ENCODE measurements at places on chromosomes 5 and 9. TPM values are rescaled to one million over a fixed set of nuclear protein-coding genes. Genes with fewer than 3 reads are reported as not detected.

DNA sequence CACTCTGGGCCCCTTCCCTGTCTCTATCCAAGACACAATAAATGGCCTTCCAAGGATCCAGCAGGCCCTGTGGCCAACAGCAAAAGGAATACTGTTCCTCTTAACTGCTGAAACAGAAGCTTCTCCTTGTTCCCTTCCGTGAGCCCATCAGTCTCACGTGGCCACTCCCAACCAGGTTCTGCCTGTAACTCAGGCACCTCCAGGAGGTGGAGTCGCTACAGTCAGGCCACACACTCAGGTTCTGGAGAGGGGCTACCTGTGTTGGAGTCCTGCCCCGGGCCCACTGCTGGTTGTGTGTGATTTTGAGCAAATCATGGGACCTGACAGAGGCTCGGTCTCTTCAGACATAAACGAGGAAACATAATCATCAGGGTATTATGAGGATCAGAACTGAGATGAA lies 10.3 kb downstream of the FAT2 start:
- DNase-seq, result no peak

DNA sequence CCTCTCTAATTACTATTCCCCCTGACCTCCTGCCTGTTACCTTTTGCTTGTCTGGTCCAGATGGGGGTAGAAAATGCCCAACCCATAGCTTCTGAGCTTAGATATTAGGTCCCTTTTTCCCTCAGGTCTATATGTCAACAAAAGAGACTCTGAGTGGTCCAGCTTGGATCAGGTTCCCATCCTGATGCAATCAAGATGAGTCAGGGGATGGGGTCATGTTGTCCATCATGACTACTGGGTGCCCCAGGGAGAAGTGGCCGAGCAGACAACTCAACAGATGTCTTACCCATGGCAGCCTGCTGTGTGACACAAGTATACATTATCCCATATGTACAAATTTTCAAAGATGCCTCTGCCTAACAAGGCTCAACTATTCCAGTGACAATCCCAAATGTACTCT lies 9.1 kb upstream of the ANKH start:
- no peak for DNase-seq

DNA sequence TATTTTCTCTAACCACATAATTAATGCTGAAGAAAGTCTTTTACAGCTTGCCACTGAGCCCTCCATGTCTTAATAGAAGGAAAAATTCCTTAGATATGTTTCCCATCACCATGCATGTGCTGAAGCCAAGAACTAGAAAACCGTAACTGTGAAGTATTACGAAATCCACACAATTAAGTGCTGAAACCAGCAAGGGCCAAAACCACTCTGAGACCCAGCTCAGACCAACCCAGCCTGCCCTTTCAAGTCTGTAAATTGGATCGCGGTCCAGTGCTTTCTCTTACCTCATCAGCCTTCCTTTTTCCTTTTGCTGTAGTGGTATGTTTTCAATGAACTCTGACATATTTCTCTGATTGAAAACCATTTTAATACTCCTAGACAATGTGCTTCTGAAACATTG lies 26.3 kb downstream of the SEMA5A start:
- no peak for DNase-seq

Gene PRRX2
- total RNA-seq, result not detected

DNA sequence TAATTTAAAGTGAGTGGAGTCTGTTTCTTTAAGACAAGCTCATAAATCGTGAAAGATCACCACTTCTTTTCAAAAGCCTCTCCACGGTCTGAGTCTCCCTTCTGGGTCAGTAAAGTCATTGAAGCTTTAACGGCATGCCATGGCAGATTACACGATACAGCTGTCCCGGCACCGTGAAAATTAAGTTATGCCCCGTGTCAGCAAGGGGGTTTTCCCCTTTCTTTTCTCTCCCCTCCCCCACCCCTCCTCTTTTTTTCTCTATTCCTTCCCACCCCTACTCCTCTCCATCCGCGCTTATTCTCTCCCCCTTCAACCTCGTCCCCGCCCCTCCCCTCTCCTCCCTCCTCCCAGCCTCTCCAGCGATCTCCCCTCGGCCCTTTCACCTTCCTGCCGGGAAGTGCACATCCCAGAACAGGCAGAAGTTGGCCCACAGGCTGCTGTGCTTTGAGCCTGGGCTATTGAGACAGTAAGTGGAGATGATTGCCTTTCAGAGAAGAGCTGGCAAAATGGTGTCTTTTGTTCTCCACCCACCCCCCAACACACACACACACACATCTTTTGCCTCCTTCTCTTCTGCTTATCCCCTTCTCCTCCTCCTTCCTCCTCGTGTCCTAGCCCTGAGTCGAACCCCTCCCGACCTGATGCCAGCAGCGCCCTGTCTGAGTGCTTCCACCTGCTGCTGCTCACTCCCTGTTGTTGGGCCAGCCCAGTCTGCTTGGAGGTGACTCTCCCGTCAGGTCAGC lies 44.1 kb downstream of the GAS1 start:
- DNase-seq, result no peak

All from CD4-positive, alpha-beta T cell (primary cell).